Glutamatergic neuron (in vitro differentiated cells): ENCODE measurements at places on chromosomes 11 and 22. TPM values are rescaled to one million over a fixed set of nuclear protein-coding genes. Genes with fewer than 3 reads are reported as not detected.

GRCh38 chr11:17415523-17416104 lies 27.2 kb upstream of the KCNJ11 start:
- H3K4me3 ChIP-seq, result no peak overlapping the region
- H3K27me3 ChIP-seq, result peaks cover 3% of the 10 kb centered on the region
- H3K27ac ChIP-seq, result no peak overlapping the region
- H3K4me1 ChIP-seq, result peaks cover 5% of the 10 kb centered on the region
- no peak for DNase-seq

GRCh38 chr11:112537846-112538330 lies 277.2 kb upstream of the PLET1 start:
- no peak for DNase-seq
- no peak overlapping the region for H3K27ac ChIP-seq
- no peaks in the 10 kb centered on the region for H3K36me3 ChIP-seq
- H3K4me3 ChIP-seq, result no peak overlapping the region

DNA sequence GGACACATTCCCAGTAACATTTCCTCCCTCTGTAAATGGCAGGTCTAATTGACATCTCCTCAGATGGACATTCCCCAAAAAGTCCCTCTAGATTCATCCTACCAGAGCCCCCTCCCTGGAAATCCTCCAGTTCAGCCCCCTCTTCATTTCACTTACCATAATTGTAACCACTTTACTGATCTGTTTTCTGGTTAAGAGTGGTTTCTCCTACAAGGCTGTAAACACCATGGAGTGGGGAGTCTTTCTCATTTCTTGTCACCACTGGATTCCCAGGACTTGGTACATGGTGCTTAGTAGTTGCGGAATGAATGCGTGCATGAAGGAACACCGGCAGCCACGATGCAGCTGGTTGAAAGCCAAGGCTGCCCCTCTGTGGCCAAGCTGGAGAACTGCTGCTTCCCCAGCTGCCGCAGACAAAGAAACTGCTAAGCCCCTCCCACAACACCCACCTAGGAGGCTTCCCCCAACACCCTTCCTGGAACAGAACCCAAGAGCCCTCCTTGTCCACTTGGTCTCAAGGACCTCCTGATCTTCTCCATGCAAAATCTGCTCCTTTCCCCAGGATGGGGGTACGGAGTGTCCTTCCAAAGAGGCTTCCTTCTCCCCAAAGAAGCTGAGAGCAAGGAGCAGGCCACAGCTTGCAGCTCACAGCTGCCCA lies 18.6 kb upstream of the SCARF2 start:
- peak overlapping the region; percentile 88 for H3K27ac ChIP-seq
- peak; percentile 85 for DNase-seq

- peaks cover 9% of the 10 kb centered on the region for H3K27me3 ChIP-seq
- no peaks in the 10 kb centered on the region for H3K36me3 ChIP-seq
- peaks cover 8% of the 10 kb centered on the region for H3K4me1 ChIP-seq
- H3K27ac ChIP-seq, result peak overlapping the region; percentile 97
- H3K4me3 ChIP-seq, result peak overlapping the region; percentile 98
These were observed 1.1 kb downstream of the MTMR2 start for GRCh38 chr11:95922536-95923438.

- DNase-seq, result no peak
- H3K36me3 ChIP-seq, result no peaks in the 10 kb centered on the region
- H3K4me1 ChIP-seq, result no peaks in the 10 kb centered on the region
- H3K27ac ChIP-seq, result no peak overlapping the region
- H3K4me3 ChIP-seq, result no peak overlapping the region
These were observed 18.8 kb upstream of the MAML2 start for GRCh38 chr11:96361778-96362177.

DNA sequence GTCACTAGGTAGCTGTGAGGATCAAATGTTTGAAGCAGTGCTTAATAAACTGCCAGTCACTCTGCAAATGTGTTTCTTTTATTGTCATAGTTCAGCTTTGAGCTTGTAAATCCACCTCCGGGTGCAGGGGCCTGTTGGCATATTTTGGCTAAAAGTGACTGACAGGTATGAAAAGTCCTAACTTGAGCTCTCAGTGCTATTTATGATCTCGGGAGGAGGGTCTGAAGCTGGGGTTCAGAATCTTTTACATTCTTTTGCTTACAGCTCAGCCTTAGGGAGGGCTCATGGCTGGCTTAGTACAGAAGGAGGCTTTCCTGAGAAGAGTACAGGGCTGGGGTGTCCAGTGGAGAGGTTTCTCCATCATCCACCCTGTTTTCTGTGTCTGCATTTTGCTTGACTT lies 1.5 kb downstream of the ASPHD2 start:
- H3K27me3 ChIP-seq, result peaks cover 17% of the 10 kb centered on the region
- H3K27ac ChIP-seq, result peak overlapping the region; percentile 53
- DNase-seq, result no peak
- peaks cover 5% of the 10 kb centered on the region for H3K36me3 ChIP-seq
- peaks cover 21% of the 10 kb centered on the region for H3K4me1 ChIP-seq

DNA sequence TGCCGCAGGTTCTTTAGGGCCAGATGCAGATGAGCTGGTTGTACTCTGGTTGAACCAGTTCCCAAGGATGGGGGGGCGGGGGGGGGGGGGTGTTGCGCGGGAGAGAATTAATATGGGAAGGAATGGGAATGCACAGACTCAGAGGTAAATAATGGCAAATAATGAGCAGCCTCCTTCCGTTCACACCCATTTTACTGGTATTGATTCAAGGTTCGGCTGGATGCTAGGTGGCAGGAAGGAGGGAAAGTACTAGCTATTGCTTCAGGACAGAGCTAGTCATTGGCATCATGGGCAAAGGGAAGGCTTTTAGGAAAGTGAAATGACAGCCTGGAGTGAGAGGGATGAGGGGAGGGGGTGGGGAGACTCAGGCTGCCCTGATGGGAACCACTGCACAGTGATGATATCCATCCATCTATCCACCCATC lies at the start of gene VSTM5:
TSS of gene VSTM5 (minus strand) at position 25 of the 425 bp plus-strand sequence. CDS start 116 bp downstream, outside the sequence.
- H3K4me3 ChIP-seq, result peak within 1 kb of the TSS; percentile 68
- H3K4me1 ChIP-seq, result no peaks in the 10 kb centered on the region
- no peaks in the 10 kb centered on the region for H3K36me3 ChIP-seq
- no peak for DNase-seq

DNA sequence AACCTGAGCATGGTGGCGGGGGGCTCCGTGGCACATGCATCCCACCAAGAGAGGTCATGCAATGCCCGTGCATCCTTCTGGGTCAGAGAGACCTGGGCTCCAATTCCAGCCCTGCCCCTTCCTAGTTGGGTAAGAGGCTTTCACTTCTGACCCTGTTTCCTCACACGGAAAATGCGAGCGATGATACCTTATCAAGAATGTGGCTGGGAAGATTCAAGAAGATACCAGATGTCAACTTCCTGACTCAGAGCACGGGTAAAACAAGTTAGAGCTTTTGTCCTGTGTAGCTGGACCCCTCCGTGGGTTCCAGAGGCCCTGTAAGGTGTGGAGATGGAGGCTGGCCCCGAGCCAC lies 8.7 kb upstream of the DGKZ start:
- peak overlapping the region; percentile 66 for H3K4me3 ChIP-seq
- no peaks in the 10 kb centered on the region for H3K36me3 ChIP-seq
- peak overlapping the region; percentile 60 for H3K27ac ChIP-seq
- peaks cover 28% of the 10 kb centered on the region for H3K4me1 ChIP-seq
- no peak for DNase-seq

- peaks cover 19% of the 10 kb centered on the region for H3K27me3 ChIP-seq
- DNase-seq, result no peak
- no peak overlapping the region for H3K27ac ChIP-seq
- H3K4me1 ChIP-seq, result peaks cover 16% of the 10 kb centered on the region
- H3K4me3 ChIP-seq, result no peak overlapping the region
These were observed 295.6 kb downstream of the TBC1D22A start for GRCh38 chr22:47057916-47058585.

DNA sequence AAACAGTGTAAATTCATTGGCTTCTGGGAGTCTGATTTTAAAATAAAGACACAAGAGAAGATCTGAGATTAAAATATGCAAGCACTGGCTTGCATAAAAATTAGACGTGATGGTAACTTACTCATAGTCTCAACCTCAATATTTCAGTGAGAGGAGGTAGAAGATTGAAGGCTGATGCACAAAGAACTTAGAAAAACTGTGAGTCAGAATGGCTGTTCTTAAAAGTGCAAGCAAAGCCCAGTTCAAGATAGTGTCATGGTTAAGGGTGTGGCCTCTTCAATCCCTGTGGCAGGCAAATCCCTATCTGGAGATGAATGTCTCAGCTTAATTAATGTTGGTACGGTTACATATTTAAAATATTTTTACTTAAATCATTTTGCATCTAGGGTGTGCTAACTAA lies 33.6 kb upstream of the FIBIN start:
- no peaks in the 10 kb centered on the region for H3K4me1 ChIP-seq
- H3K27ac ChIP-seq, result no peak overlapping the region
- no peak for DNase-seq
- no peaks in the 10 kb centered on the region for H3K27me3 ChIP-seq
- H3K4me3 ChIP-seq, result no peak overlapping the region

GRCh38 chr22:33896575-33897447 lies 23.5 kb downstream of the LARGE1 start:
- no peak for DNase-seq
- peaks cover 25% of the 10 kb centered on the region for H3K4me1 ChIP-seq
- no peak overlapping the region for H3K27ac ChIP-seq
- no peaks in the 10 kb centered on the region for H3K36me3 ChIP-seq

- H3K27ac ChIP-seq, result no peak overlapping the region
- no peaks in the 10 kb centered on the region for H3K36me3 ChIP-seq
These were observed 54.3 kb upstream of the VSTM5 start for GRCh38 chr11:93904716-93905115.

- H3K4me1 ChIP-seq, result peaks cover 15% of the 10 kb centered on the region
- H3K4me3 ChIP-seq, result no peak overlapping the region
- H3K27ac ChIP-seq, result no peak overlapping the region
- H3K27me3 ChIP-seq, result peaks cover 6% of the 10 kb centered on the region
These were observed 267.8 kb downstream of the TBC1D22A start for GRCh38 chr22:47030143-47030661.

DNA sequence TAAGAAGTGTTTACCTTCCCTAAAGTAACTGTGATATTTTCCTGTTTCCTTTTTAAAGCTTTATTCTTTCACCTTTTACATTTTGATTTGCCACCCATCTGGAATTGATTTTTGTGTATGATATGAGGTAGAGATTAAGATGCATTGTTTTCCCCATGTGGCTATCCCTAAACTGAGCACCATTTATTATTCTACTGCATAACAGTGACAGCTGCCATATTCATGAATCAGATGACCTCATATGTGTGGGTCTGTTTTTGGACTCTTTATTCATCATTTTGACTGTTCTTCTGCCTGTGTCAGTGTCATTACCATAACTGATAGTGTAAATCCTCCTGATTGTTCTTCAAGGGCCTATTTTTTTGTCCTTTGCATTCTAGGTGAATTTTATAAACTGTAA lies 50.8 kb downstream of the HIPK3 start:
- no peaks in the 10 kb centered on the region for H3K36me3 ChIP-seq
- H3K27ac ChIP-seq, result peak overlapping the region; percentile 56
- H3K4me3 ChIP-seq, result no peak overlapping the region
- peaks cover 9% of the 10 kb centered on the region for H3K4me1 ChIP-seq

DNA sequence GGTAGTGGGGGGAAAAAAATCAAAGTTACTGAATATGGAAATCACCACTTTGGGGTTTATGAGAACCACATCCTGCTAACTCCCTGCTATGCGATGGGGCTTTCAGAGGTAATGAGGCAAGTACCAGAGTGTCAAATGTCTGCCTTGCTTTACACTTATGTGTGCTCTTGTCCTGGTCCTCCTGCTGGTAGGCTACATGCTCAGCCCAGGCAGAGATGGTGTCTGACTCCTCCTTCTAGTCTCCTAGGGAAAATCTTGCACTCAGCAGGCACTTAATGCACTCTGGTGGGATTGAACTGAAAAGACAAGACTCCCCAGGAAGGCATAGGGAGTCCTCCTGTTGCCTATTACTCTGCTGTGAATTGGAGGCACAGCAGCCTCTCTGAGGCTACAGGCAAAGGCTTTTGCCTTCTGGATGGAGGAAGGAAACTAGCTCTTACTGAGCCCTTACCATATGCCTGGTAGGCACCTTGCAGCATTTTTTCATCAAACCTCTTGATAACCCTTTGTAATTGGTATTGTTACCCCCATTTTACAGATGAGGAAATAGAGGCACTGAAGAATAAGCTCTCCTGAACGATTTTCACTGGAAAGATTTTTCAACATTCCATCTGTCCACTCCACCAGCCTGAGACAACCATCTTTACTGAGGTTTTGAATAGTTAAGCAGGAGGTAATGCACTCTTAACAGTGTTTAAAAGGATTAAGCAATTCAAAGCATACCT lies 132.1 kb upstream of the PAX6 start:
- DNase-seq, result no peak
- H3K4me1 ChIP-seq, result no peaks in the 10 kb centered on the region
- H3K27me3 ChIP-seq, result no peaks in the 10 kb centered on the region
- no peak overlapping the region for H3K27ac ChIP-seq
- H3K4me3 ChIP-seq, result no peak overlapping the region
- H3K36me3 ChIP-seq, result no peaks in the 10 kb centered on the region

DNA sequence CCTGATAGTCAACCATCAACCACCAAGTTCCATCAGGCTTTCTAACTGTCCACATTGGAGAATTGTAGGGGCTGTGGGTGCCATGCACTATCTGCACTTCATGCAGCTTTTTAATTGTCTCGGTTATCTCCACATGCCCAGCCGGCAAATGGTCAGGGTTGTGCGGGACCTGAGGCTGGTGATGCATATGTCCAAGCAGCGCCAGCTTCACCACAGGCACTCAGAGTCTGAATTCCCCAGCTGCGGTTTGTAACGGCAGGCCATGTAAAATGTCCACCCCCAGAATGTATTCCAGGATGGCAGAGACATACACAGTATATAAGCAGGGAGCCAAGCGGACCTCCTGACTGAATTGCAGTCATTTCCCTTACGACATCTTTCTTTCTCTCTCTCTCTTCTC lies 435.6 kb downstream of the DYNC2H1 start:
- H3K27ac ChIP-seq, result no peak overlapping the region
- H3K27me3 ChIP-seq, result peaks cover 3% of the 10 kb centered on the region
- peaks cover 4% of the 10 kb centered on the region for H3K4me1 ChIP-seq
- no peak for DNase-seq
- peaks cover 12% of the 10 kb centered on the region for H3K36me3 ChIP-seq

ARVCF gene
- total RNA-seq, result 119 TPM

IL17REL gene
- not detected for total RNA-seq

FGF4 gene
- 0.37 TPM for total RNA-seq

SOX10 gene
- not detected for total RNA-seq

FAM180B gene
- total RNA-seq, result not detected

CRYBB3 gene
- not detected for total RNA-seq

SCGB1A1 gene
- total RNA-seq, result not detected

BIK gene
- 17.3 TPM for total RNA-seq

UPK3A gene
- not detected for total RNA-seq
